Pancreas (tissue), 10 donors: ENCODE measurements at places on chromosomes 5 and 9. TPM values are rescaled to one million over a fixed set of nuclear protein-coding genes. Genes with fewer than 3 reads are reported as not detected.

STKLD1 gene
- polyA plus RNA-seq = 1.8 TPM

SLC4A9 gene
- polyA plus RNA-seq = 0.89 TPM

ITK gene
- polyA plus RNA-seq = 0.26 TPM

GRXCR2 gene
- not detected for polyA plus RNA-seq

GFI1B gene
- polyA plus RNA-seq = 0.14 TPM
